Mucosa of descending colon (tissue), 3 donors: ENCODE measurements at places on chromosomes 4 and X.
A peak's percentile ranks its signal among the peaks of the same experiment; 100 is the strongest.

GRCh38 chr4:165931741-165932140 is 58.7 kb downstream of the TLL1 start:
- no peak for DNase-seq

DNA sequence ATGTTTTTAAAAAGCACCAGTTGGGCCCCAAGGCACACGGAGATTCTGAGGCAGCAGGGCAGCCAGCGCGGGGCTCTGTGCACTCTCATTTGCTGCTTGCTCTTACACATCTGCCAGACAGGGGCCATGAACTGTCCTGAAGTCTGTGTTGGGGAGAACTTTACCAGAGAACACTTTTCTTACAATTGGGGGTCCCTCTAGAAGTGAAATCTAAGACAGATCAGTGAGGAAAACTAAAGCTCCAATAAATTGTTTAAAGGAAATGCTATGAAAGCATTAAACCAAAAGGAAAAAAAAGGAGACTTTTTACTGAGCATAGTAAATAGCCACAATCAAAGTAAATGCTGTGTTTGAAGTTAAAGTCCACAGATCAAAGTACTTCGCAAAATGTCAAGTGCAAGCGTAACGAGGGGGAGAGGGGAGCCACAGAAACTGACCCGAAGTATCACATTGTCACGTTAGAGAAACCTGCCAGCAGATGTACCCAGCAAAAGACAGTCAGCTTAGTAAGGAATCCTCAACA is 37.8 kb downstream of the SORBS2 start:
- peak; percentile 12 for DNase-seq

DNA sequence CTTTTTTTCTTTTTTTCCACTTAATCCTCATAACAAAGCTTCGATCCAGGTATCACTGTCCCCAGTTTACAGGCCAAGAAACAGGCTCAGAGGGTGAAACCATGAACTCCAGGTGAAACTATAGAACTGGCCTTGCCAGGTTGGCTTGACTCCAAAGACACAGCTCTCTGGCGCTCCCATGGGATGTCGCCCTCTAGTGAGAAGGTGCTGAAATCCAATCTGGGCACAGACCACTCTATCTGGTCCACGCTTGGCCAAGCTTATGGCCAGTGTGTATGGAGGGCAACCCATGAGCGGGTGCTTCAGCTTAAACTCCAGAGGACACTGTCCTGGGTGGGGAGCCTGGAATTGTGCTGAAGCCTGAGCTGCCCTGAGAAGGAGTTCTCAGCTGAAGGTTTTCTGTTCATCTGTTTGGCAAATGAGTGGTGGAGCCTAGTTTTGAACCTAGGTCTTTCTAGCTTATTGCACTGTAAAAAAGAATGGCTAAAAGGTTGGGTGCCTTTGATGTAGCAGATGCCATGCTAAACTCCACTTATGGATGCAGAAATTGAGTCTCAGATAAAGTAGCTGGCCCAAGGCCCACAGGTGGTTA is 70.5 kb downstream of the SEL1L3 start:
- peak; percentile 56 for DNase-seq

GRCh38 chr4:101651778-101652177 is 138.8 kb upstream of the BANK1 start:
- no peak for DNase-seq

GRCh38 chr4:27702730-27703431 is 842.2 kb downstream of the STIM2 start:
- DNase-seq, result no peak

- no peak for DNase-seq
Observed at GRCh38 chr4:176193938-176194337, 1.4 kb downstream of the SPATA4 start.

GRCh38 chr4:111400741-111401140 is 744.5 kb upstream of the FAM241A start:
- no peak for DNase-seq
